ENCODE measurements at places on chromosomes 7 and 10.

- DNase-seq, result no peak
Measured at GRCh38 chr7:24378871-24379616, 95.1 kb downstream of the NPY start.

DNA sequence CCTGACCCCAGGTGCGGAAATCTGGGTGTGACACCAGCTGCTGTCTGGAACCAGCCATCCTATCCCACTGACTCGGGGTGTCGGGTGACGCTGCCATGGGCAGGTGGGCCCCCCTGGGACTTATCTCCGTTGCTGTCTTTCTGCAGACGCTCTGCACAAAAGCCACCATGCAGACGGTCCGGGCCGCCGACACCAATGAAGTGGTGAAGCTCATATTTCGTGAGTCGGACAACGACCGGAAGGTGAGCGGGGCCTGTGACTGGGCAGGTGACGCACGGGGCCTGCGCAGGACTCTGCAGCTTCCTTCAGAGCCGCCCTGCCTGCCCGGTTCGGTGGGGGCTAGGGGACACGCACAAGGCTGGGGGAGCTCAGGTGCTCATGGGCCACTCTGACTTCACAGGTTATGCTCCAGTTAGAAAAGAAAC lies 36.6 kb downstream of the NKX6-2 start:
- no peak for DNase-seq

DNA sequence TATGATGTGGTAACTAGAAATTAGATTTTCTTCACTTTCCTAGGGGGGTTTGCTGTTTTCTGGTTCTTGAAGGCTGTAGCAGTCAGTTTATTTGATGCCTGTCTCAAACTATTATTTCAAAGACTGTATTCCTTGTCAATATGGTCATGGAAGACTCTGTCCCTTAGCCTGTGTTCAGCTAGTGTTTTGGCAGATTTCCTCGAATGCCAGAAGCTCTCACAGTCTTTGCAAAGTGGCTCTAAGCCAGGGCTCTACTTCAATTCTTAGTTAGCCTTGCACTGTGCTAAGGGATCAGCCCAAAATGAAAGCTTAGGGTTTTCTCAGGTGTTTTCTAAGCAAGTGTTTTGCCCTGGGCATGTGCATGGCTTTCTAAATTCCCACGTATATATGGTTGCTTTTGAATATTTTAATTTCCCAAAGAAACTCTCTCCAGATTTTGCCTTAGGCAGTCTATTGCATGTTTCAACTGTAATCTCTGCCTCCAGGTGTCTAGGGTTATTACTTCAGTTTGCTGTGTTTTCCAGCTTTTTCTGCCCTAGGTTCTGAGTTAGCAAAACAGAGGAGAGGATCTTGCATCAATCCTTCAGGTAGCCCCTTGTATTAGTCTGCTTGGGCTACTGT lies 7.2 kb upstream of the C1GALT1 start:
- DNase-seq, result no peak

DNA sequence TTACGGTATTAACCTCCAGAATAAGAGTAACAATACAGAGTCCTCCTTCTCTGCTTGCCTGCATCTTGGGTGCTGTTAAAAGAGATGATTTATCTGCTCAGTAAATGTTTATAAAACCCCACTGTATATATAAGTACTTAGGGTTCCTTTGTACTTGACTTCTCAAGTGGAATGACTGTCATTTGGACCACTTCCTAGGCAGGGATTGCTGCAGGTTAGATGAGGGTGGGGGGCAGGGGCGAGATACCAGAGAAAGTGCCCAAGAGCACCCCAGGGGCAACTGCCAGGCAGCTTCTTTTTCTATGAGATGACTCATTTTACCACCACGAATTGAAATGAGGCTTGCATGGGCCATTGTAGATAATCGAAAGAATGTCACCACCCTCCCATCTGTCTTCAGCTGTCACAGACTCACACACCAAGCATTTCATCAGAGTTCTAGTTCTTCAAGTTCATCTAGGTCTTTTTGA lies 421.9 kb upstream of the GALNT17 start:
- DNase-seq, result no peak

- no peak for DNase-seq
Measured at GRCh38 chr7:98640375-98640774, 23.3 kb downstream of the NPTX2 start.

- DNase-seq, result no peak
Measured at GRCh38 chr7:47358357-47358756, 223.6 kb downstream of the TNS3 start.

DNA sequence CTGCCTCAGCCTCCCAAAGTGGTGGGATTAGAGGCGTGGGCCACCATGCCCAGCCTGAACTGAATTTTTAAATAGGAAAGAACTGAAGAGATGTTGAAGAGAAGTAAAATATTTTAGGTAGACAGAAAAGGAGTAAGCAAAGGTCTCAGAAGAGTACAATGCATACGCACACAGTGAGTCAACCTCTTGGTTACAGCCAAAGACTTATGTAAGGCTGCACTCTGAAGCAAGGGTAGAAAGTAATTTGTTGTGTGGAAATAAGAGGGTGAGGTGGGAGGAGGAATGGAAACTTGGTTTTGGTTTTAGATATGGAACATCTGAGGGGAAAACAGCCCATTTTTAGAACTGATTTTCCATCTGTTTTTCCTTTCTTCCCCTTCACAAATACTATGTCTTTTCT lies 17.6 kb downstream of the KRIT1 start:
- DNase-seq, result no peak

- no peak for DNase-seq
Measured at GRCh38 chr10:132181691-132182425, 4.9 kb upstream of the DPYSL4 start.

DNA sequence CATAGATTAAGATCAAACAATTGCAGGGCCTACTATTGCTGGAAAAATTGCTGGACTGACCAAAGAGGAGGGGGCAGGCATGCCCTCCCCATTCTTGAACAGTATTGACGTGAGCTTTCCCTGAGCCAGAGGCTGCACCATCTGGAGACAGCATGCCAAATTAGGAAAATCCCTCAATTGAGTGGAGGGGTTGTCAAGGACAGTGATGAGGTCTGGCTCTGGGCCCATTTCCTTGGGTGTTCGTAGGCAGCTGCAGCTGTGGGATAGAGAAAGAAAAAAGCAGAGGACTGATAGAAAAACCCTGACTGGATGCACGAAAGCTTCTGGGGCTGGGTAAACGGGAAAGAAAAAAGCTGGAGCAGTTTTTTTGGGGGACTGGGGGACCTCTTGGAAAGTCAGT lies 22.8 kb upstream of the ORC5 start:
- DNase-seq, result no peak

DNA sequence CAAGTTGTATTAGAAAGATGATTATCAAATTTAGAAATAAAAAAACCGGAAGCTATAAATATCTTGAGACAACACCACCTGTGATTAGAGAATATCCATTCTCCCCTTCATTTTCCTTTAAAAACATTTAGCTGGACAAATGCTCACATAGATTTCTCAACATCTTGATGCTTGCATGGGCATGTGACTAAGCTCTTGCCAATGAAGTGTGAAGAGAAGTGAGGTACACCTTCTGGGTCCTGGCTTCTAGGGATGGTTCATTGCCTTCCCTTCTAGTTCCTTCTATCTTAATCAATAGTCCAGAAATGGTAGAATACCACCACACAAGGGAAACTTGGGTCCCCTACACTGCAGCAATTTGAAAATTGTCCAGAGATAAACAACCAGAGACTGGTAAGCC lies 41.0 kb downstream of the WAPL start:
- DNase-seq, result no peak

DNA sequence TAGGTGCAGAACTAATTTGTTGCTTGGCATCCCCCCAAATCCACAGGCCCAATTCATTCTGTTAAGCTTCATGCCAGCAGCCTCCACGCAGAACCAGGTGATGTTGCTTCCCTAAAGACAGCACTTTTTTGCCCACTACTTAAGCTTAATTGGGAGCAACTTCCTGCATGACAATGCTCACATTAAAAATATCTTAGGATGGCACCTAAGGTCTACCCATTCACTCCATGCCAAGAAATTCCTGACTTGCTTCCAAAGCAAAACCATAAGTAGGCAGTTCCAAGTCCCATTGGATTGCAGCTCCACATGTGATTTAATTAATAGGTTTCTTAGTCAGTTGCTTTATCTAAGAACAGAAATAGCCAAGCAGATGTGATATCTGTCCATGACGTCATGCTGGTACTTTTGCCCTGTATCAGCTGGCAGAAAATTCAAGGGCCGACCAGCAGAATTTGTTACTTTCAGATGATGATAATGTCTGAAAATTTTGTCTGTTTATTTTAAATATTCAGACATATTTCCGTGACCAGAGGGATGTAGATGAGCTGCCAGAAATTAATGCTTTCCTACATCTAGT lies 325.5 kb downstream of the LHFPL3 start:
- DNase-seq, result no peak

DNA sequence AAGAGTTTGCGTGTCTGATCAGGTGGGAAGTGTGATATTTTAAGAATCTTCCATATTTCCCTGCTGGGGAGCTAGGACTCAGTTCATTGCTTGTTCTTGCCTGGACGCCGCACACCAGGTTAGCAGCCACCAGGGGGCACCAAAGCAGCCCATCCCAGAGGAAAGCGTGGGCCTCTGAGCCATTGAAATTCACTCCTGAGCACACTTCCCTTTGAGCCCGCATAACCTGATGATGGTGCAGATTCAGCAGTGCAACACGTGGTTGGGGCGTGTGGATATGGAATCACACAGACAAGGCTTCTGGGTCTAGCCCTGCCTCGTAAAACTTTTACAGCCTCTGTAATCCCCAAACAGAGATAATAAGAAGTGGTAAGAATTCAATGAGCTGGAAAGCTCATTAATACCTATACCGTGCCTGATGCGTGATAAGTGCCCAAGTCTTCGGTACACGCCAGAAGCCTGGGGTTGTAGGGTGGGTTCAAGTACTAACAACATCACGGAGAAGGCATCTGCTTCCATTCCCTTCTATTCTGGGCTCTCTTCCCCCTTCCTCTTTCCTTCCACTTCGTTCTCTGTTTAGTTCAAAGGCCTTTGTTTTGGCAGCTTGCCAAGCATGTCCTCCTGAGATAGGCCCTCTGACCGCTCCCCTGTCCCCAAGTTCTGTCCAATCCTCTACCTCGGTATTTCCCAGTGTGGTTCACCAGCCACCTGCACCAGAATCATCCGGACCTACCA lies 130.1 kb upstream of the KMT2E start:
- peak; percentile 60 for DNase-seq

DNA sequence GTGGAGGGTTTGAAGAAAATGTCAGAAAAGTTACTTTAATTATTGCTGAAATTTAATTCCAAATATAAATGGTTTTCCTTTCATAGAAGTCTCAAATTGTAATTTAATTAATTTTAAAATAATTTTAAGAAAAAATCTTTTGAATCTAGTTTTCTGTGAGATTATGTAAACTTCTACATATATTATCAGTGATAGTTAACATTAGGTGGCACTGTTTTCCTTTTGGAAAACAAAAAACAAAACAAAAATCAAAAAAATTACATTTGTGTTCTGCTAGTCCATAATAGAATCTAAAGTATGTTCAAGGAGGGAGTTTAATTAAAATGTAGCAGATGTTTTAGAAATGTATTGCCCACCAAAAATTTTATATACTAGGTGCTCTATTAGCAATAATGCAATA lies 1456.7 kb downstream of the REEP3 start:
- DNase-seq, result no peak

DNA sequence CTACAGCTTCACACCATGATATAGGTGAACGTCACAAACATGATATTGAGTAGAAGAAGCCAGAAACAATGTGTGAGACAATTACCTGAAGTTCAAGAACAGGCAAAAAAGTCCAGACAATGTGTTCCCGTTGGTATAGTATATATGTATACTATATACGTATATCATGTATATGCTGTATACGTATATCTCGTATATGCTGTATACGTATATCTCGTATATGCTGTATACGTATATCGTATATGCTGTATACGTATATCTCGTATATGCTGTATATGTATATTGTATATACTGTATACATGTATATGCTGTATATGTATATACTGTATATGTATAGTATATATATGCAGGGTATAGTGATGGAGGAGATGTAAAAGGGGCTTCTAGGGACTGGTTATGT lies 10.8 kb downstream of the ZSCAN25 start:
- no peak for DNase-seq

DNA sequence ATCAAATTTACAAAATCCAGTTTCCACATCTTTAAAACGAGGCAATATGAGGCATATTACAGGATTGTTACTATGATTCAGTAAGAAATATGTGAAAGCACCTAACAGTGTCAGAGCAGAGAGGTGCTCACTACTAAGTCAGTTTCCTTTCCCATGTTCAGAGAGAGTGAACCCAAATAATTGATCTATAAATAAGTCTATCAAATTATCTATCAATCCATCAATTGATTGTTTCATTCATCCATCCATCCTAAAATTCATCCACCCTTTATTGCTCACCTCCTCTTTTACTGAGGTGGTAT lies 340.8 kb downstream of the SUGCT start:
- no peak for DNase-seq
